ENCODE measurements at places on chromosomes 13 and 19.

DNA sequence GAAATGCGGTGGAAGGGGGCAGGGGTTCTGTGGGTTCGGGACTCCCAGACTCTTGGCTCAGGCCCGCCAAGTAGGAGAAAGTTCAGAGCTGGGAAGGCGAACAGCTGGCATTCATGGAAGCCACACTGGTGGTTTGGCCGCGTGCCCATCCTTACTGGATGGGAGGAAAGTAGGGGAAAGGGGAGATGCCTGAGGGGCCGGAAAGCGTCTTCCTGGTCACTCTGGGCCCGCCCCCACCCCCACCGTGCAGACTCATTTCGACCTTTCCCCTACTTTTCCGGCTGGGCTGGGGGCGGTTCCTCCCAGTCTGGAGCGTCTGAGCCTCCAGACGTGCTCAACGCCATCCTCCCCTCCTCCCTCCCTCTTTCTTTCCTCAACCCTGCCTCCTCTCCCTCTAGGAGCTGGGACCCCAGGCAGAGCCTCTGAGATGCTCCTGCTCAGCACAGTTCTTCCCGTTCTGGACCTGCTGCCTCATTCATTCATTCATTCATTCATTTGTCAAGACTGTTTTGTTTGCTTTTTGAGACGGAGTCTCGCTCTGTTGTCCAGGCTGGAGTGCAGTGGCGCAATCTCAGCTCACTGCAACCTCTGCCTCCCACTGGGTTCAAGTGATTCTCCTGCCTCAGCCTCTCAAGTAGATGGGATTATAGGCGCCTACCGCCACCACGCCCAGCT lies 3.5 kb downstream of the ANGPTL4 start:
- DNase-seq: peak; percentile 92

GRCh38 chr13:49020328-49020727 lies 44.6 kb downstream of the FNDC3A start:
- DNase-seq: no peak

DNA sequence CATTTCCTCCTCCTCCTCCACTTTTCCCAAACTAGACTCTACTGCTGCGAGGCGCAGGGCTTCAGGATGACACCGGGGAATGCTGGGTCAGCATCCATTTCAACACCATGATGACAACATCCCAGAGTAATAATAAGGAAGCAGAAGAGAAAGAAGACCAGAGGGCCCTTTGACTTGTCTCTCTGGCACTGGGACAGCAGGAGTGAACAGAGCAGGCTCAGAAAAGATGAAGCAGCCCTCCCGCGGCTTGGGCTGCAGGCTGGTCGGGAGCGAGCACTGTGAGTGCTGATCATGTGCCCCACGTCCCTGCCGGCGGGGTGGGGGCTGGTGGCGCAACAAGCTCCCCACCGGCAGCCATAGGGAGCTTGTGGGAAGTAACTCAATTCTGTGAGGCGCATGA lies 30.5 kb downstream of the RANBP3 start:
- no peak for DNase-seq

DNA sequence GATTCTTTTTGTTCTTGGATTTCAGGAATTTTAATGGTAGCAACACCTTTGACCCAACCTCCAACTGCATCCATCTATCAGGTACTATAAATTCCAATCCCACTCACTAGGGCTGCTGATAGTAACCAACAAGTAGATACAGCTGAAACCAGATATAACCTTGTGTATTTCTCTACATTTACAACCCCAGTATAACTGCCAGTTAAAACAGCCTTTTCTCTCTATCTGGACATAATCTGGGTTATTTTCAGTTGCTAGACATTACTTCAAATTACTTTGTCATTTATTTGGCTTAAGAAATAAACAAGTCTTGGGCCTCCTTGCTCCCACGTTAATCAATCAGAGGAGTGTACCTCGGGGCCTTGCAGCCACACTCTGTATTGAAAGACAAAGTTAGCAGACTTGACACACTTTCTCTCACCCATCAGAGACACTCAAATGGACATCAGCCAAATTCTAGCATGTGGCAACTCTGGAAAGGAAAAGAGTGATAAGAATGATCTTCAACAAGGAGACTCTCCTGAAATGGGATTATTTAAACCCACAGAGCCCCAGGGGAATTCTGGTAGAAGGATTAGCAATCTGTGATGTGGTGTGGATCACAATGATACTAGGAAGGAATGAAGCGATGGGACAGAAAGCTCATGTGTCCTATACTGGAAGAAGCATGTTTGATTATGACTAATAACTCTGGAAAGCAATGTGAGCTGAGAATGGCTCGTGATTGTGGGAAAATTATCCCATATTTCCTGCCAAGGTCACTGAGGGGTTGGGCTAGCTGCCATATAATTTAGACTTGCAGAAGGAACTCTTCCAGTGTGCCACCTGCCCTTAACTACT lies 157.5 kb downstream of the FLT1 start:
- DNase-seq: no peak

- DNase-seq: no peak
Observed at GRCh38 chr19:14977128-14977527, 2.5 kb downstream of the SLC1A6 start.

All from skin of body (tissue), 3 donors.